ENCODE measurements at places on chromosomes 7 and 10.

GRCh38 chr10:13759168-13759567, 172.4 kb downstream of the PRPF18 start:
- DNase-seq, result no peak

DNA sequence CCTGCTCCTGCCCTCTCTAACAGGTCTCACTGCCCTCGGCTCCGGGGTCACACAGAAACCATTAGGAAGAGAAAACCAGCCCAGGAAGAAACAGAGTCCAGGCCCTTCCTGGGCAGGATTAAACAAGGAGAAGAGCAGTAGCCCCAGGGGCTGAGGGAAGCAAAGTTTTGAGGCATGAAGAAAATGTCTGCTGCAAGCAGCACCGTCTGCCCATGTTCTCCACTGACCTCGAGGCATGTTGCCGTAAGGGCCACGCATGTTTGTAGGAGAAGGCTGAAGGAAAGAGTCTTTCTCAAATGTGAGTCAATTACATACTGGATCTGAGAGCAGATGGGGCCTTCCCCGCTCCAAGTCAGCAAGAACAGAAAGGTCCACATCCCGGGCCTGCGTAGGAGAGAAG, 4.2 kb downstream of the ZNF746 start:
- no peak for DNase-seq

DNA sequence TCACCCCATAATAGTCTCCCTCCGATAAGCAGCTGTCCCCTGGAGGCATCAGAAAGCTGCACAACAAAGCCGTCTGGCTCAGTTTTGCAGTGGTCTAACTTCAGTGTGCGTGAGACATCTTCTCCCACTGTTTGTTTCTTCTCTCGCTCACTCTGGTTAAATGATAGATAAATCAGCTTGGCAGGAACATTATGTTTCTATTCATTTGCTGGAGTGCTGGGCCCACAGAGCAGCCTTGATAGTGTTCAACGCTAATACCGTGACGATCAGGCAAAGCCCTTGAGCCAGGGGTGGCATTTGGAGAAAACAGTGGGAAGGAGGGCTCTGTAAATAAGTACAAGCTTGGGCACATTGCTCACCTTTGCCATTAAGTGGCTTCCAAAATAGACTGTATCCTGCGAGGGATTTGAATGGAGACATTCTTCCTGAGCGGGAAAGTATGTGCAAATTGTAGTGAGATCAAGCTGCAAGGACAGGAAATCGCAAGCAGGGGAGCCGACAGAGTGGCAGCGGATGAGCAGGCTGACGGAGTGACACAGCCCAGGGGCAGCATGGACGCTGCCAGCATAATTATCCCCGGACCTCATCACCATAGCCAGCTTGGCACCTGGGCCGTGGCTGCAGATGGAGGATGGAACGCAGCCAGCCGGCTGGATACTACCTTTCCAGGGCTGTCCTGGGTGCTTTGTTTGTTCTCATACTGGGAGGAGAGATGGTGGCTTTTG, 256.8 kb upstream of the FZD8 start:
- DNase-seq, result no peak

- DNase-seq, result no peak
Measured at GRCh38 chr7:16702441-16702840, 51.1 kb upstream of the TSPAN13 start.

GRCh38 chr7:49479441-49479840, 294.0 kb upstream of the VWC2 start:
- DNase-seq, result no peak

- DNase-seq, result no peak
Measured at GRCh38 chr7:22201186-22201880, 155.6 kb downstream of the RAPGEF5 start.

GRCh38 chr10:14648005-14648765, 126.5 kb downstream of the FAM107B start:
- peak; percentile 44 for DNase-seq

GRCh38 chr10:30536578-30536977, 93.0 kb downstream of the LYZL2 start:
- no peak for DNase-seq

DNA sequence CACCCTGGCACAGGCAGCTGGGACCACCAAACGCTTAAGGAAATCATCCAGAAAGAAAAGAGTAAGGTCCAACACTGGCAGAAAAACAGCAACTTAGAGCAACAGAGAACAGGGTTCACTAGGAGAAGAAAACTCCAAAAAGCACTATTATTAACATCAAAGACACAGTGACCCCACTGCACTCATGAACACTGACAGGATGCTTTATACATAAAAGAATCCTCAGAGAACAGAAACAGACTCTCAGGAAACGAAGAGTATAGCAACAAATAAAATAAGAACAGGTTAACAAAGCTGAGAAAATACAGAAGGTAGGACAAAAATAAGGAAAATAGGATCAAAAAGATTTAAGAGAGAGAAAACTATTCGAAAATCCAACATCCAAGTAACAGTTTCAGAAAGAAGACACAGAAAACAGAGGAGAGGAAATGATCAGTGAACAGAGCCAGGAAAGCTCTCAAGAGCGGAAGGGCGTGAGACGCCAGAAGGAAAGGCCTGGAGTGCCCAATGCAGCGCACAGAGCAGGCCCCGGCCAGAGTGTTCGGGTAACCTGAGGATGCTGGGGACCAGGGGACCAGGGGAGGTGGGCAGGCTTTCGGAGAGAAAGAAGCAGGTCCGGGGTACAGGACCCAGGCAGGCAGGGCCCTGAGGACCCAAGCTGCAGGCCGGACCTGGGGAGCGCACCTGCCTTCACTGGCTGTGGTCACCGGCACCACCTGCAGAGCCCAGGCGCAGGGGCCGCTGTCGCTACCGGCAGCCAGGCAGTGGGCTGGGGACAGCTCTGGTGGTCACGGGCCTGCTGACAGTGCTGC, 258.2 kb downstream of the MAD1L1 start:
- DNase-seq, result no peak

DNA sequence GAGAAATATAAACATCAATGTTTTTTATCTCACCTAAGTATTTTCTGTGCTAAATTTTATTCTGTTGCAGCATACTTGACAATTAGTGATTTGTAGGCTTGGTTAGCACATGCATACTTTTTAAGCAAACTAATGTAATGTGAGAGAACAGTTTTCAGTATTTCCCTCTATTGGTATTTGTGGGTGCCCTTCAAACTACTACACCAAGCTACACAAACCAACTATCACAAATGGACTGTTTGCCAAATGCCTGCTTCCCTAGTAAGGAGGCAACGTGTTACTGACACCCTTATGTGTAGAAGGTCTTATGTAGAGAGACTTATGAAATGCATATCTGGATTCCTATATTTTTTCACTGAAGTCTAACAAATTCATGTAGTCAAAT, 98.4 kb upstream of the FZD1 start:
- DNase-seq, result no peak

All from fibroblast of the conjunctiva (primary cell).